HT-29 (cell line): ENCODE measurements at places on chromosomes 13 and 19. TPM values are rescaled to one million over a fixed set of nuclear protein-coding genes. Genes with fewer than 3 reads are reported as not detected.

DNA sequence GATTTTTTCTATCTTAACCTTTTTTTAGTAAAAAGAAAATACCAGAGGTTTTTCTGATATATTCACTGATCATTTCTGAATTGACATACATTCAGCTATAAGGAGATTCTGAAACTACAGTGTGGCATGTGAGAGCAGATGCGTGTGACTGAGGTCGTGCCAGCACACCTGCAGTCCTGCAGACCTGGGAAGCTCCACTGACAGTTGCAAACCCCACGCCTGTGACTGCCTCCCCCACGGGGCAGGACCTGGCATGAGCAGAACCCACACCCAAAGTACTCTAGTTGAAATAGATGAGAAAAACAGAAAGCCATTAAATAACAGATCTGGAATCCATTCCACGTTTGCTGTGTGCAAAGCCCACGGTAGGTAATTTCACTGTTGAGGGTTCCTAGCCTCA is 80.7 kb downstream of the TEX29 start:
- no peak for DNase-seq

GRCh38 chr19:17755977-17756670 is 4.8 kb downstream of the FCHO1 start:
- no peak for DNase-seq

- no peak for DNase-seq
These were observed 6.3 kb downstream of the IFI30 start for GRCh38 chr19:18179957-18180356.

DNA sequence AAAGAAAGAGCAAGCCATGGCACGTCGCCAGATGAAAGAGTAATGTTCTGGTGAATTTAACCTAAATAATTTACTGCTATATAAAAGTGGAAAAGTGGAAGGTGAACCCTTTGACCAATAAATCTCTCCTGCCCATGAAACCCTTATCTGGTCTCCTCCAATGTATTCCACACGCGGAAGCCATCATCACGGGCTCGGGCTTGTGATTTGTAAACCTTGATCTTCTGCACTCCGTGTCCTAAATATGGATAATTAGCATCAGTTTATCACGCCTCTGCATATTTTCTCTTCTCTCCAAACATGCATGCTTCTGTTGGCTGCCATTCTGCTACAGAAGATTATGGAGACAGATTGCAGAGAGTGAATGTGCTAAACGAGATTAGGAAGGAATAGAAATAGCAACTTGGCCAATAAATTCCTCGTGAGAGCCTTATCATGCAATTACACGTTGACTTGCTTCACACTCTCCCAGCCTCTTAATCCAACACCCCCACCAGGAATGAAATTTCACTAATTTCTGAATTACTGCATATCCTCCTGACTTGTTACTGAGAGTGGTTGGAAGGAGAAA is 34.5 kb downstream of the SOX1 start:
- no peak for DNase-seq

DNA sequence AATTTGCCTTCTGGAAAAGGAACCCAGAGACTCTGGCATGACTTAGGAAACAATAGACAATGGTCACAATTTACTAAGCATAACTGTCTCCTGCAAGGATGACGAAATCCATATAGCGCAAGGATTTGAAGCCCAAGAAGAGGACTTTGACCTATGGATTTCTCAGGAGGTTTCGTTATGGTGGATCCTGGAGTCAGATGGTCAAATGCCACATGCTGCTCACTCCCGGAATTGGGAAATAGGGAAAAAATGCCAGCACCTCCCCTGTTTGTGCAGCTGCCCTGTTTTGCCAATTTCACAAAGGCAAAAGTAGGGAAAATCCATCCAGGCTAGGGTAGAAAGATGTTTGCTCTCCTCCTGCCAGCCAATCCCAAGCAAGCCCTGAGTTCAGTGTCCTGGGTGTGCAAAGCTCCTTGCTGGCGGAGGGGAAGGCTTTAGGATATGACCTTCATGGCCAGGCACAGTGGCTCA is 23.4 kb downstream of the RDH8 start:
- DNase-seq = peak; percentile 71

- DNase-seq = no peak
These were observed 132.9 kb upstream of the SERP2 start for GRCh38 chr13:44240611-44241145.

- no peak for DNase-seq
These were observed 45.4 kb downstream of the TPT1 start for GRCh38 chr13:45295536-45295935.

- DNase-seq = no peak
These were observed 3.2 kb downstream of the NFIC start for GRCh38 chr19:3369337-3370213.

Gene COG6
- total RNA-seq = 13.2 and 15.6 TPM in 2 replicates

- no peak for DNase-seq
These were observed 198.7 kb upstream of the SERP2 start for GRCh38 chr13:44174769-44175425.

Gene TTYH1
- total RNA-seq = not detected in 2 replicates
